ENCODE measurements at places on chromosomes 16 and 17.

DNA sequence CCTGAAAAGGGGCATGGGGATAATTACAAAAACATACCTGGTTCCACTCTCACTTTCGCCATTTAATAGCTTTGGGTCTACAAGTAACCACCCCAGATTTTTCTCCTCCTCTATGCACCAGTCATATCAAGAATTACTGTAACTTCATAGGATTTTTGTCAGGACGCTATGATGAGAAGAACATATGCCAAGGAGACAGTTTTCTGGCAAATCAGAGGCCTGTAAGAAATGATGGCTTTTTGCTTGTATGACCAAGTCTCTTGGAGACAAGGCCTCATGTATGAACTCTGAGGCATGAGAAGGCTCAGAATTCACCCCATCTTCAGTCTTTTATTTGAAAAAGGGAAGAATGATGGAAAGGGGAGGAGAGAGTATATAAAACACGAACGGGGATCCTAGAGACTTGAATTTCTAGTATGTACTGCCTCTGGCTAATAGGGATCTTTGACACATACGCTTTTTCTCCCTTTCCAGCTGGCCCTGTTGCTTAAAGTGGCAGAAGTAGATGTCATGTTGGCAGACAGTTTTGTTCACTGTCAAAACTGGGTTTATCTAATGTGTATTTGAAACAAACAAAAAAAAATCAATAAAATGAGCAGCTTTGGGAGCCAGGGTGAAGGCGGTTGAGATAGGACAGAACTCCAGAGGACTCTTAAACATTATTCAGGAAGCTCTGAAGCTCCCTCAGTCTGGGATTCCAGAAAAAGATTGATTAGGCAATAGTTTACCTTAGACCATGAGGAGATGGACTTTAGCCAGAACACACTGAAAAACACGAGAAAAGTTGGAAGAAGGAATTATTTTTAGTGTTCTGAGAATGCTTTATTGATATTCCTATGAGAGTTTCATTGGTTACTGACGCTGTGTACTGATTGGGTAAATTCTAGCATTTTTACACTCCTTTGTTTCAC lies 656.6 kb downstream of the WWOX start:
- DNase-seq = no peak

DNA sequence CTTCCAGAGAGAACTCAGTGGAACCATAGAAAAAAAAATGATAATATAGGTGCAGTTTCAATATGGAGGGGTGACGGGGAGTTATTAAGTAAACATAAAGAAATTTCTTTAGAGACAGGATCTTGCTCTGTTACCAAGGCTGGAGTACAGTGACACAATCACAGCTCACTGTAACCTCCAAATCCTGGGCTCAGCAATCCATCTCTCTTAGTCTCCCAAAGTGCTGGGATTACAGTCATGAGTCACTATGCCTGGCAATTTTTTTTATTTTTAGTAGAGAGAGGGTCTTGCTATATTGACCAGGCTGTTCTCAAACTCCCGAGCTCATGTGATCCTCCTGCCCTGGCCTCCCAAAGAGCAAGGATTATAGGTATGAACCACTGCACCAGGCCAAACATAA lies 48.8 kb downstream of the NLRC5 start:
- DNase-seq = no peak

DNA sequence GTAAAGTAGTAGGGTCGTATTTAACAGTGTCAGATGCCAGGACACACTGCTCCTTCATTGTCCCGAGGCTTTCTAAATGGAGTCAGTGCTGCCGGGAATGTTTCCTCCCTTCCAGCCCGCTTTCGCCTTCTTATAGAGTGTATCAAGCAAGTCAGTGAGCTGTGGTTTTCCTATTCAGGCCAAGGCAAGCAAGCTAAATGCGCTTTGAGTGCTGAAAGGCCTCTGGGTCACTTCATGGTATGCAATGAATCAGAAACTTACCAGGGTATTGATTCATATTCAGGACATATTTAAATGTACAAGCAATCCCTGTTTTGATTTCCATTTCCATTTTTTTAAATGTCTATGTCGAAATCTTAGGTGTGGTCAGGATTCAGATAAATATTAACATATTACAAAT lies 327.9 kb upstream of the SOX9 start:
- DNase-seq = no peak

DNA sequence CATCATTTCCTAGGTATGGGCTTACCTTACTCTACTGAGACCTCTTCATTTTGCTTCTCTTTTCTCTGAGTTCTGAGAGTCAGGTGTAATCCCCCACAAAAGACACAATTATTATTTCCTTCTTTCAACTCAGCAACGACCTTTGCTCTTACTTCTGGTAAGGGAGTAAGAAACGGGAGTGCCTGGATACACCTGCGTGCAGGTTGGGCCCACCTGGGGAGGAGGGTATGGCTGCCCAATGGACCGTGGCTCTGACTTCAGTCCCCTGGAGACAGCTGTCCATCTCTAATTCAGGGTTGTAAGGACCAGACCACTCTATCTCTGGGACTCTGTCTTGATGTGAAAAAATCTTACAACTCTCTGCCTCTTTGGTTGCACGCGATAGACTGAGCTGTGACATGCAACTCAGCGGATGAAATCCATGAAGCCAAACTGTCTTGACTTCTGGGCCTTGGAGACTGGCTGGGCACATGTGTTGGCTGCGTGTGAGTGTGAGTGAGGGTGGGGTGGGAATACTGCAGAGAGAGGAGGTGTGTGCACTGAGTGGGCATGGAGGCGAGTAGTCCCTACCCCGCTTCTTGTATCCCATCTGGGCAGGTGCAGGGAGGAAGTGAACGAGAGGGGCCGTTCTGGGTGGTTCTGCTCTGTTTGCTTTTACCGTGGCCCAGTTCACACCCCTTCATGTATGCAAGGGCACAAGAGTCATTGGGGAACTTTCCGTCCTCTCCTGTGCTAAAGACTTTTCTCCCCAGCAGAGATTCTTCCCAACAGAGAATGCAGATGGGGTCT lies 1.2 kb downstream of the TMEM238L start:
- no peak for DNase-seq

GRCh38 chr16:76835779-76836300 lies 355.1 kb upstream of the MON1B start:
- no peak for DNase-seq

DNA sequence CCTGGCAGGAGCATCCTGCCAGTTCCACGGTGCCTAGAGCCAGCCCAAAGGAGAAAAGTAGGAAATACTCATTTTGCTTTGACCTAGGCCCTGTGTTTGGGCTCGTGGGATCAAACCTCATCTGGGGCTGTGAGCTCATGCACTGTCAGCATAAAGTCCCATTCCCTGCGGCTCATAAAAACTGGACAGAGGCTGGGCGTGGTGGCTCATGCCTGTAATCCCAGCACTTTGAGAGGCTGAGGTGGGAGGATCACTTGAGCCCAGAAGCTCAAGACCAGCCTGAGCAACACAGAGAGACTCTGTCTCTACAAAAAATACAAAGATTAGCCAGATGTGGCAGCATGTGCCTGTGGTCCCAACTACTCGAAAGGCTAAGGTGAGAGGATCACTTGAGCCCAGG lies 17.9 kb downstream of the ATP6V0D1 start:
- no peak for DNase-seq

DNA sequence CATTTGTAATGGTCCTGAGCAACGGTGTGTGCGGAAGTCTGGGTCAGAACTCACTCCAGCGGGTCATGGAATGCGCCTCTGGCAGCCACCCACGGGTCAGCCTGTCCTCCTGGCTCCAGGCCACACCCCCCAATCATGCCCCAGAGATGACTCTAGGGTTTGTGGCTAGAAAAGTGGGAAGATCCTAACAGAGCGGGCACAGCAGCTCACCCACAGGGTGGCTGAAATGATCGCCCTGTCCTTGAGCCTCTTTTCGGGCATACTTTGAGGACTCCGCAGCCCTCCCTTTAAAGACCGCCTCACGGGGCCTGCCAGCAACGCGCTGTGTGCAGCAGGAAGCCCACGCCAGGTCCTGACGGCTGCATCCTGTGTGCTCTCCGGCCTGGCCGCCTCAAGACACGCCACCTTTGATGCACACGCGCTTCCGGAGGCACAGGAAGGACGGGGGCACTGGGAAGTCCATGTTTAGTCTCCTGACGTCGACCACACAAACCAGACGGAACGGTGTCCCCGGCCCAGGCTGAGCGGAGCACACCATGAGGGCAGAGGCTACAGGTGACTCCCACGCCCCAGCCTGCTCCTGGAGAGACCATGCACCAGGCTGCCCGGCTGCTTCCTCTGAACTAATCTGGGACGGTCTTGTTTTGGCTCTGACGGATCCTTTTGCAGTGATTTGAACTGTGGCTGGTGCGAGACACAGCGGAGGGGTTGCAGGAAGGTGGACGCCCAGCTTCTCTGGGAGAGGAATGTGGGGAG lies 92.9 kb downstream of the TBC1D16 start:
- no peak for DNase-seq

DNA sequence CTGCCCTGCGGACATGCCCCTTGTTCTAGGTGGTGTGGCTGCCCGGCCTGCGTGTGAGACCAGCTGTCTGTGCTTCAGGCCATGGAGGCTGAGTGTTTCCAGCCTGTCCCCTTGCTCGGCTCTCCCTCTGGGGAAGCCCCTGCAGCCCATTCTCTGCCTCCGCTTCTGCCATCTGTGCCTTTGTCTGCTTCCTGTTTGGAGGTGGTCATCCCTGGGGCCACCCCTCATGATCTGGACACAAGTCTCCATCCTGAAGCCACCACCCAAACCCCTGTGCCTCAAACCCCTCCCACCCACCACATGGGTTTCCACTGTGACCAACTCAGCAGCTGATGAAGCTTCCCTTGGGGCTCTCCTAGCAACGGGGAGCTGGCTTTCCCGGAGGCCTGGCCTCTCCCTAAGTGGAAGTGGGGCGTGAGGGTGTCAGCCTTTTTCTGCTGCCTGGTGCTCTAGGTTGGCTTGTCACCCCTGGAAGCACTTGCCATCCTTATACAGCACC lies 184.9 kb downstream of the SEC14L1 start:
- DNase-seq = no peak

GRCh38 chr16:63982110-63982509 lies 1139.8 kb downstream of the CDH11 start:
- DNase-seq = no peak
